Mammary epithelial cell (primary cell): ENCODE measurements at places on chromosomes 4 and X.
A peak's percentile ranks its signal among the peaks of the same experiment; 100 is the strongest.

GRCh38 chrX:25012793-25013631 is 2.8 kb downstream of the ARX start:
- DNase-seq = no peak

GRCh38 chr4:184540307-184540706 is 66.0 kb upstream of the IRF2 start:
- DNase-seq = no peak

- no peak for DNase-seq
Observed at GRCh38 chr4:7045961-7046921, 3.1 kb downstream of the TADA2B start.

- no peak for DNase-seq
Observed at GRCh38 chr4:105558277-105558676, 5.9 kb downstream of the ARHGEF38 start.

- no peak for DNase-seq
Observed at GRCh38 chr4:79862821-79863220, 210.2 kb downstream of the ANTXR2 start.

GRCh38 chrX:11867610-11868345 is 109.7 kb downstream of the MSL3 start:
- DNase-seq = no peak

GRCh38 chrX:120299928-120300327 is 11.3 kb downstream of the TMEM255A start:
- DNase-seq = peak; percentile 19
